Smooth muscle cell of the coronary artery (primary cell): ENCODE measurements at places on chromosomes 16 and 17. TPM values are rescaled to one million over a fixed set of nuclear protein-coding genes. Genes with fewer than 3 reads are reported as not detected.

The CES5A gene
- total RNA-seq: not detected in 2 replicates

The SMTNL2 gene
- 0.12 TPM in 1 of 2 replicates, not detected in the other for total RNA-seq

The SCO1 gene
- total RNA-seq: 9.8 and 41.6 TPM in 2 replicates

The FBXO39 gene
- 0.08 and 0.82 TPM in 2 replicates for total RNA-seq

The OGFOD1 gene
- total RNA-seq: 27.1 and 92.2 TPM in 2 replicates

The CACNG4 gene
- total RNA-seq: not detected in 2 replicates

The RAB11FIP4 gene
- 0.15 and 18.3 TPM in 2 replicates for total RNA-seq

The C16orf86 gene
- total RNA-seq: 1.6 and 3.6 TPM in 2 replicates

The CD300C gene
- not detected in 2 replicates for total RNA-seq

The TBX21 gene
- total RNA-seq: not detected in 2 replicates

The MPO gene
- total RNA-seq: under 0.01 TPM in 1 of 2 replicates, not detected in the other

The RHOT1 gene
- 23.8 and 26.1 TPM in 2 replicates for total RNA-seq

The TSPOAP1 gene
- total RNA-seq: under 0.01 TPM in 2 replicates

The EFCAB5 gene
- total RNA-seq: 0.35 TPM in 1 of 2 replicates, not detected in the other

The ZNF597 gene
- 1.1 and 3.1 TPM in 2 replicates for total RNA-seq

The OR2C1 gene
- 0.08 and 0.23 TPM in 2 replicates for total RNA-seq

The NACA2 gene
- total RNA-seq: not detected in 2 replicates

The CLDN7 gene
- total RNA-seq: 0.70 and 1.6 TPM in 2 replicates

The VAT1 gene
- total RNA-seq: 139 and 934 TPM in 2 replicates

The USP43 gene
- total RNA-seq: under 0.01 TPM in 1 of 2 replicates, not detected in the other

The SIAH1 gene
- total RNA-seq: 23.2 and 31.3 TPM in 2 replicates

The GINS3 gene
- total RNA-seq: 1.2 and 2.1 TPM in 2 replicates

The CPHXL2 gene
- not detected in 2 replicates for total RNA-seq

The RNF112 gene
- 1.6 and 6.8 TPM in 2 replicates for total RNA-seq

The KIF2B gene
- not detected in 2 replicates for total RNA-seq

The RPRML gene
- total RNA-seq: 0.08 TPM in 1 of 2 replicates, not detected in the other

The FN3K gene
- total RNA-seq: 3.2 and 6.4 TPM in 2 replicates

The DPEP3 gene
- total RNA-seq: not detected in 2 replicates

The CMTM3 gene
- 9.1 and 13.5 TPM in 2 replicates for total RNA-seq

The MYO15B gene
- total RNA-seq: 1.6 and 4.0 TPM in 2 replicates

The PLXDC1 gene
- total RNA-seq: 0.23 and 16.8 TPM in 2 replicates

The USH1G gene
- not detected in 2 replicates for total RNA-seq

The AANAT gene
- not detected in 2 replicates for total RNA-seq

The STAT5A gene
- 11.4 and 31.5 TPM in 2 replicates for total RNA-seq

The TBC1D26 gene
- under 0.01 and 0.08 TPM in 2 replicates for total RNA-seq

The TCAP gene
- total RNA-seq: 0.23 and 0.70 TPM in 2 replicates

The KRT36 gene
- 0.08 and 0.12 TPM in 2 replicates for total RNA-seq

The RPH3AL gene
- total RNA-seq: 0.53 and 0.70 TPM in 2 replicates

The WWOX gene
- total RNA-seq: 8.3 and 20.8 TPM in 2 replicates

The CCL22 gene
- total RNA-seq: not detected in 2 replicates

The CDYL2 gene
- 3.2 and 5.6 TPM in 2 replicates for total RNA-seq

The CDH8 gene
- total RNA-seq: 9.5 TPM in 1 of 2 replicates, not detected in the other

The TTYH2 gene
- total RNA-seq: 1.7 and 6.3 TPM in 2 replicates

The NTN3 gene
- 0.23 and 0.47 TPM in 2 replicates for total RNA-seq

The SLC25A39 gene
- total RNA-seq: 51.5 and 67.5 TPM in 2 replicates

The GDPD3 gene
- total RNA-seq: 0.60 and 4.4 TPM in 2 replicates

The JPH3 gene
- total RNA-seq: not detected in 2 replicates

The ZNF821 gene
- 5.3 and 5.6 TPM in 2 replicates for total RNA-seq

The TMEM235 gene
- not detected in 2 replicates for total RNA-seq

The ZPBP2 gene
- total RNA-seq: not detected in 2 replicates

The OTOP2 gene
- not detected in 2 replicates for total RNA-seq

The ORAI3 gene
- total RNA-seq: 21.3 and 41.2 TPM in 2 replicates

The OR1E1 gene
- total RNA-seq: not detected in 2 replicates

The PRR35 gene
- under 0.01 TPM in 1 of 2 replicates, not detected in the other for total RNA-seq

The CES1 gene
- total RNA-seq: 2.0 TPM in 1 of 2 replicates, not detected in the other

The RHBDF2 gene
- total RNA-seq: 1.2 and 5.9 TPM in 2 replicates

The KRT20 gene
- total RNA-seq: not detected in 2 replicates

The ZG16 gene
- not detected in 2 replicates for total RNA-seq

The CCL7 gene
- total RNA-seq: 0.70 TPM in 1 of 2 replicates, not detected in the other
